GM23338 (cell line): ENCODE measurements at places on chromosomes 3 and 15.

DNA sequence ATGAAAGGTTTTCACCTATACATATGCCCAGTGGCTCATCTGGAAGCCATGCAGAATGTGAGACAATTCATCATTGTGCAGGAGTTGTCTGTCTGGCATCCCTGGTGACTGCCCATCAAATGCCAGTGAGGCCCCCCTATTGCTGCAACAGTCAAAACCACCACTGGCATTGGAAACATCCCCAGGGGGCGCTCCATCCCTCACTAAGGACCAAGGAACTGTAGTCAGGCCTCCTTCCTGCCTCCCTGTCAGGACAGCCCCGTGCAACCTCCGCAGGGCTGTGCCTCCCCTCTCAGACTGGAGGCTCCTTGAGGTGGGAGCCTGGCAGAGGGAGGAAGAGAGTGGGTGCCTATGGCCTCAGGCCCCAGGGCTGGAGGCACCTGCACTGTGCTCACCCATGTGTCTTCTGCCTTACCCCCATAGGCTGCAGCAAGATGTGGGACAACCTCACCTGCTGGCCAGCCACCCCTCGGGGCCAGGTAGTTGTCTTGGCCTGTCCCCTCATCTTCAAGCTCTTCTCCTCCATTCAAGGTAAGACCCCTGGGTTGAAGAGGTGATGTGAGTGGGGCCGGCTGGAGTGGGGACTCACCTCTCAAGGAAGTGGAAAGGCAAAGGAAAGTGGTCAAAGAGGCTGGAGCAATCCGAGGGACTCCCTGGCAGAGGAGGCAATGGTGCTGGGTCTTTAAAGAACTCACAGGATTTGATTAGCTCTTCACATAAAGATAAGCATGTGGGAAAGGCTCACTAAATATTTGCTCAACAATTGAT lies 16.5 kb downstream of the VIPR1 start:
- no peaks in the 10 kb centered on the region for H3K4me1 ChIP-seq
- H3K27ac ChIP-seq: no peak overlapping the region
- no peaks in the 10 kb centered on the region for H3K36me3 ChIP-seq

- DNase-seq: no peak
- H3K4me3 ChIP-seq: no peak overlapping the region
- H3K4me1 ChIP-seq: peaks cover 5% of the 10 kb centered on the region
- H3K36me3 ChIP-seq: no peaks in the 10 kb centered on the region
- no peak overlapping the region for H3K27ac ChIP-seq
These were observed 178.8 kb downstream of the CHST2 start for GRCh38 chr3:143298380-143298779.

GRCh38 chr3:162678941-162679340 lies 1182.3 kb downstream of the OTOL1 start:
- no peaks in the 10 kb centered on the region for H3K27me3 ChIP-seq
- peaks cover 42% of the 10 kb centered on the region for H3K4me1 ChIP-seq
- no peak for DNase-seq
- H3K36me3 ChIP-seq: no peaks in the 10 kb centered on the region
- no peak overlapping the region for H3K4me3 ChIP-seq
- H3K27ac ChIP-seq: no peak overlapping the region

DNA sequence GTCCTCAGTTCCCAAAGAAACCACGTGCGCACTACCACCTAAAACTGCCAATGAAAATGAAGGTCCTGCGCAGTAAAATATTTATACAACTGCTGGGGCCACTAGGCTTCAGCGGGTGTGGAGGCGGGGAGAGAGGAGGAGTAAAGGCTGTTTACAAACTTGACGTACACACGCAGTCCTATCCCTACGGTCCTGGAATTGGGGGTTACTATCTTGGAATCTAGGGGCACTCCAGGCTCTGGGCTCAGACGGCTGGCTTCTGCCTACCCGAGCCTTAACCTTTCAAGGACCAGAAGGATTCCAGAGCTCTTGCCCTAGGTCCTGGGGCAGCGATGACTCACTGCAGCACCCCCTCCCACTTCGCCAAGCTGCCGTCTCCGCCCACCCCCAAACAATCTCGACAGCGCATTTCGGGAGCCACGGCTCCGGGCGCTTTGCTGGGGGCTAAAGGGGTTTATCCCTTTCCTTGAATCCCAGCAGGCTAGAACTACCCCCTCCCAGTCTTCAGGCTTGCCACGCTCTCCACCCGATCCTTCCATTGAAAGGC lies 3.0 kb downstream of the ADAMTS9 start:
- H3K36me3 ChIP-seq: no peaks in the 10 kb centered on the region
- peaks cover 66% of the 10 kb centered on the region for H3K4me1 ChIP-seq
- peak overlapping the region; percentile 80 for H3K4me3 ChIP-seq

DNA sequence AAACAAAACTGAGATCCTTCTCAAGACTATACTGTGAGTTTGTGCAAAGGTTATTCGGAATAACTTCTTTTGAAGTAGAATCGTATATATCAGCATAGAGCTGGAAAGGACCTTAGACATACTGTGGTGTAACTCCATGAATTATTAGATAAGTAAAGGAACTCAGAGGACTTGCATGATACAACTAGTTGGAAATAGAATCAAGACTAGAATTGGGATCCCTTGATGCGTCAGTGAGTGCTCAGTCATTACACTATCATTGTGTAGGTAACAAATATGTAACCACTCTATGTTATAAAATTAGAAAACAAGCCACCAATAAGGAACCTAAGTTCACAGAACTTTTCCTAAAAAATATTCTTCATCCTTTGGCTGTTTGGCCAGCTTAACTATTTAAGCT lies 61.1 kb downstream of the CBLB start:
- no peaks in the 10 kb centered on the region for H3K27me3 ChIP-seq
- DNase-seq: no peak
- H3K27ac ChIP-seq: no peak overlapping the region
- H3K4me1 ChIP-seq: peaks cover 33% of the 10 kb centered on the region
- H3K36me3 ChIP-seq: no peaks in the 10 kb centered on the region

DNA sequence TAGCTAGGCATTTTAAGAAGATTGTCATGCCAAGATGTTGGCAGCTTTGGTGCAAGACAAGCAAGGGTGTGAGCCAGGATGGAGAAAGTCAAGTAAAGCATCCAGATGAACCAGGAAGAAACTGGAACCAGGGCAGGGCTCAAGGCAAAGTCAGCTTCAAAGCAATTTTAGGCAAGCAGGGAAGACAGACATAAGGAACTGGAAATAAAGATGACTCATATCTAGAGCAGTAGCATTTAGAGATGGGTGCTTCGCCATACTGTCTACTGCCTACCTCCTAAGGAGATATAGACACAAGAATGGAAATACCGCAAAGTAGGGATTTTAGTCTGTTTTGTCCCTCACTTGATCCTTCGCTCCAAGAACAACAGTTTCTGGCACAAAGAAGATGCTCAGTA lies 59.9 kb downstream of the RYR3 start:
- H3K4me3 ChIP-seq: no peak overlapping the region
- H3K36me3 ChIP-seq: no peaks in the 10 kb centered on the region
- no peak for DNase-seq
